Midbrain (tissue), 1 donor: ENCODE measurements at places on chromosomes 12 and 14.

DNA sequence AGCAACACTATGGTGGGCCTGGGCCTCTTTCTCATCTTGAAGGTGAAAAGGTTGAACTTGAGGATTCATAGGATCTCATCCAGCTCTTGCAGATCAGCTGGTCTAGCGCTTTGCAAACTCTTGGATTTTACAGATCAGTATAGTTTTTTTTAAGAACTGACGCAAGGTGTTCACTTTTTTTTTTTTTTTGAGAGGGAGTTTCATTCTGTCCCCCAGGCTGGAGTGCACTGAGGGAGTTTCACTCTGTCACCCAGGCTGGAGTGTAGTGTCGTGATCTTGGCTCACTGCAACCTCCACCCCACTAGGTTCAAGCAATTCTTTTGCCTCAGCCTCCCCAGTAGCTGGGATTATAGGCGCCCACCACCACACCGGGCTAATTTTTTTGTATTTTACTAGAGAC lies 20.4 kb upstream of the LGMN start:
- no peak for DNase-seq

- DNase-seq = no peak
Measured at GRCh38 chr12:28463396-28463795, 273.1 kb downstream of the CCDC91 start.

GRCh38 chr12:447141-447540 lies 12.6 kb upstream of the B4GALNT3 start:
- no peak for DNase-seq

GRCh38 chr14:86892152-86892956 lies 1100.6 kb downstream of the GALC start:
- no peak for DNase-seq

- DNase-seq = no peak
Measured at GRCh38 chr12:31874961-31875608, 84.1 kb upstream of the RESF1 start.

DNA sequence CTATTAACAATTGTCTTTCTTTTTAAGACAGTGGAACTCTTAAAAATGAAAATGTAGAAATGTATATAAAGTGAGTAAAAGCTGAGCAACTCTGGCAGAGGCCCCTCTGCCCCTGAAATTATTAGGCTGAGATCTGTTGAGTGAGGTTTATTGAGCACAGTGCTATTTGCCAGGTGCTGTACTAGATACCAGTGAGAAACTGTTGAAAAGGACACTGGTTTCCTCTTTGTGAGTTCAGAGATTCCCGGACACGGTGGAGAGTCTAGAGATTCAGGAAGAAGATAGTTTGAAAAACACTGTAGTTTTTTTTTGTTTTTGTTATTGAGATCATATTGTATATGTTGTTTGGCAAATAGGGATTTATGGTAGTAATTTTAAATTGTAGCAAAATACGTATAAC lies 11.2 kb downstream of the ACVR1B start:
- no peak for DNase-seq

DNA sequence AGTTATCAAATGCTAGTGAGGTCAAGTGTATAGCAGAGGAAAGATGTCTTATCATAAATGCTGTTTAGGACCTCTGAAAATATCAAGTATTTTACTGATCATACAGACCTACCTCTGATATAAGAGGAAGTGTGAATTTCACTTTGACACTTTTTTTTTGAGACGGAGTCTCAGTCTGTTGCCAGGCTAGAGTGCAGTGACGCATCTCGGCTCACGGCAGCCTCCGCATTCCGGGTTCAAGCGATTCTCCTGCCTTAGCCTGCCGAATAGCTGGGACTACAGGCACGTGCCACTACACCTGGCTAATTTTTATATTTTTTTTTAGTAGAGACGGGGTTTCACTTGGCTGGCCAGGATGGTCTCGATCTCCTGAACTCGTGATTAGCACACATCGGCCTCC lies 55.1 kb upstream of the PIK3C2G start:
- no peak for DNase-seq

- no peak for DNase-seq
Measured at GRCh38 chr12:116265351-116266147, 11.9 kb downstream of the MED13L start.
